ENCODE measurements at places on chromosomes 1 and 21.

- no peak for DNase-seq
Observed at GRCh38 chr1:6923416-6923815, 138.2 kb downstream of the CAMTA1 start.

DNA sequence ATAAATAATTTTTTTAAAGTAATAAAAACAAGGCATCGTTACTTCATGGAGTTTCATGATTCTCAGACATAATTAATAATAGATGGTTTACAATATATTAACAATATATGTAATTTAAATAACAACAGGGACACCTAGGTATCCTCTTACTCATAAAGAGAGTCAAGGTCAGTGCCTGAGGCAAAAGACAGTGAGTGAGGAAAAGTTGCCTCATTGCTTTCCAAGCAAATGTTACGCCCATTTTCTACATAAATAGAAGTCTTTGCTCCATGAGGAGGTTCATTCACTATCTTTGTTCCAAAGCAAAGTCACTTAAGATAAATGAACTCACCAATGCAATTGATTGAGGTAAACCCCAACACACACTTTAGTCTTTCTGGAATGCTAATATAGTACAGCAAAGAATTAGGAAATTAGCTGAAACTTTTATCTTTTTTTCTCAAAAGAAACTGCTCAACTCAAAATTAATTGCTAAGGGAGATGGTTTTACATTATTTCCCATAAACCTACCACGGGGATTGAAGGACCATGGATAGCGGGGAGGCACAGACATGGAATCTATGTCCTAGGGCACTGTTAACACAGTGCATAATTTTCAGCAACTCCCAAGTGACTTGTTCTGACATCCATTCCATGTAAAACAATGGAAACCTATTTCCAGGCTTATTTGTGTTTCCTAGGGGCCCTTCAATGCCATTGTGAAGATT is 19.6 kb downstream of the BCL9 start:
- DNase-seq, result no peak

DNA sequence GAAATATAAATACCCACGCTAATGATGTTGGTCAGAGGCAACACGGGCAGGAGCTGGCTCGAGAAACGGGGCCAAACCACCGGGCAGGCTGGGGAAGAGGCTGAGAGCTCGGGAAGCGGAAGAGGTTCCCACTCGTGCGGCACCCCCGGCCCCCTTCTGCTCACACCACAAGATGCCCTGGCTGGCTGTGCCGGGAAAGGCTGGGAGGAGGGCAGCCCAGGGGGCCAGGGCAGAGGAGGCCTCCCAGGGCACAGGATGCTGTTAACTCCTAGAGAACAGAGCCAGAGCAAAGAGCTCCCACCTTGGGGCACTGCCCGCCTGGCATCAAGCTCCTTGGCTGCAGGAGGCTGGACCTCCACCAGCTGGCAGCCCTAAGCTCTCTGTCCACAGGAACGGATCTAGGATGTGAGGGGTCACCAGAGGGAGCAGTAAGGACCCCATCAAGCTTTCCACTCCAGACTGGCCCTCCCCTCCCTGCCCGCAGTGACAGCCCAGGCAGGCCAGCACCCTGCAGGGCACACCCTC is 44.8 kb downstream of the CASZ1 start:
- DNase-seq, result no peak

DNA sequence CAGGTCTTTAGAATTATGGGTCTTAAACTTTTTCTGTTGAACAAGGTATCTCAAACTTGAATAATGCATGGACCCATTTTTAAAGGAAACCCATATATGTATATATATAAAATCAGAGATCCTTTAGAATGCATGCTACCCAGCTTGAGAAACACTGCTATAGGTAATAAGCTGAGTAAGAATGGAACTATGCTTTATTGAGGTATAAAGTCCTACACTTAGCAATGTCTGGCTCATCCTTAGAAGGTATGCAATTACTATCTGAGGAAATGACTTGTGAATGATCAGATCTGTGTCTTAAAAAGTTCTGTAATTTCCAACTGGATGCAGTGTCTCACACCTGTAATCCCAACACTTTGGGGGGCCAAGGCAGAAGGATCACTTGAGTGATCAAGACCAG is 11.2 kb downstream of the TRAF3IP3 start:
- DNase-seq, result no peak

- peak; percentile 48 for DNase-seq
Observed at GRCh38 chr1:30881319-30882181, 27.0 kb downstream of the SDC3 start.

- DNase-seq, result no peak
Observed at GRCh38 chr1:228151180-228151925, 1.6 kb downstream of the GJC2 start.

DNA sequence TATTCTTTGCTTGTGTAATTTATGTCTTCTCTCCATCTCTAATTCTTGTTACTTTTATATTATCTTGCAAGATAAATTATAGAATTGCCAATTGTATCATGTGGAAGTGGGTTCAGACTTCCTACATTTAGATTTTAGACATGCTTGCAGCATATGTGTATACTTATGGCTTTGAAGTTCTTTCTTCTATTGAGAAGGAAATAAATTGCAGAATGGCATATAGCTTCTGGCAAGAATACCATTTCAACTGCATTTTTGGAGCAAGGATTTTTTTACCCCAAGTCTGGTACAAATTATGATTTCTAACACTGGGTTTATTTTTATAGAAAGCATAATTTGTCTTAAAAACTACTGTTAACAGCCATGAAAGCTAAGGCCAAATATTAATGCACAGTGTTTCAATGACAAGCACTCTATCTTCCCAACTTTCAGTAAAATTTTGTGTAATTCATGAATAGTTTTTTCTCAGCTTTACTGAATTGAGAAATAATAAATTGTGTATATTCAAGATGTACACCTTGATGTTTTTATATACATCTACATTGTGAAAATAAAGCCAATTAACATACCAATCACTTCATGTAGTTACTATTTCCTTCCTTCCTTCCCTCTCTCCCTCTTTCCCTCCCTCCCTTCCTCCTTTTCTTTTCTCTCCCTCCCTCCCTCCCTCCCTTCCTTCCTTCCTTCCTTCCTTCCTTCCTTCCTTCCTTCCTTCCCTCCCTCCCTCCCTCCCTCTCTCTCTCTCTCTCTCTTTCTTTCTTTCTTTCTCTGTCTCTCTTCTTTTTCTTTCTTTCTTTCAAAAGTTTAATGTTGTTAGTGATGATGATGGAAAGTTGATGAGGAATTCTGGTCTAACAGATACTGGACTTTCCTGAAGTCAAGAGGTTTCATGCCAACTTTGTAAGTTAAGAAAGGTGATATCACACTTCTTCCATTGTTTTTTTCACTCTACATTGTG is 47.1 kb upstream of the HMCN1 start:
- no peak for DNase-seq

GRCh38 chr1:155301342-155301841 is at the start of gene PKLR:
PKLR (minus strand) TSS chr1:155301438; CDS start chr1:155301395, 43 bp downstream.
- no peak for DNase-seq

GRCh38 chr1:117780687-117781475 is 148.5 kb downstream of the GDAP2 start:
- DNase-seq, result no peak

- DNase-seq, result no peak
Observed at GRCh38 chr1:114118351-114118990, 35.2 kb downstream of the SYT6 start.

- DNase-seq, result no peak
Observed at GRCh38 chr1:82775406-82776000, 974.8 kb downstream of the ADGRL2 start.

DNA sequence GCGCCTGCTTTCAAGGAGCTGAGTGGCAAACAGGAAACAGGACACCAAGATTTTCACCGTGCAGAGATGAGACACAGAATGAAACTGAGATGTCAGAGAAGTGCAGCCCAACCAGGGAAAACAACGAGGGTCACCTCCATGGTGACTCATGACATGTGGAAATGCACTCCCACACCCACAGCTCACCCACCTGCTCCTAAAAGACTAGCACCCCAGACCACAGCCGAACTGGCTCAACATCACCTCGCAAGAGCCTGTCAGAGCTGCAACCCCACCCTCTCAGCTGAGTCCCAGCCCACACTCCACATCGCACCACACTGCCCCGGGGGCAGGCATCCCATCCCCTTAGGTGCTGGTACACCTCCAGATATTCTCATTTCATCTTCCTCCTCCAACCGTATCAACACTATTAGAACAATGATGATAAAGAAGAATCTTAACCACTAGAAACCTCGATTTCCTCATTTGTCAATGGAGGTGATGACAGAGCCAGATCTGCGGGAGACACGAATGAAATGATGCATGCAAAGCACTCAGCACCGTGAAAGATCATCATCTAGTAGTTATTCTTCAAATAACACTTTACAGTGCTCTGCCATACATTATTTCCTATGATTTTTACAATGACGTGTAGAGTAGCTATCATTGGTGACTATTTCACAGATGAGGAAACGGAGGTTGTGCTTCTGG is 103.2 kb downstream of the DMRTB1 start:
- DNase-seq, result no peak

DNA sequence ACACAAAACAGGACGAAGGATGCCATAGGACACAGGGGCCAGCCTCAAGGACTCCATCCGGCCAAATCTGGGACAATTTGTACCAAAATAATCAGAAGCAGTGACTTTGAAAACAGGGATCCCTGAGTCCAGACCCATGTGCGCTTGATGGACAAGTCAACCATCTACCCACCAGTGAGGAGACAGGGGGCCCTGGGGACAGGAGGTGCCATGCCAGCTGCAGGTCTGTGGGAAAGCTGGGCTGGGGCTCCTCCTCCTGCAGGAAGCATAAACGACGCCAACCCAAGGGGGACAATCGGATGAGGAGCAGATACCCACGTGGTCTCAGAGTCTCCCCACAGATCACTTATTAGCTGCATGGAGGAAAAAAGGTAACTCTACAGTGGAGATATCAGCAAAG is 50.6 kb downstream of the NPHP4 start:
- DNase-seq, result no peak

- DNase-seq, result no peak
Observed at GRCh38 chr1:145784409-145784808, 39.5 kb downstream of the RNF115 start.

GRCh38 chr1:24708938-24709337 is 36.3 kb upstream of the CLIC4 start:
- no peak for DNase-seq

GRCh38 chr1:200561856-200562214 is 58.7 kb downstream of the KIF14 start:
- DNase-seq, result no peak

GRCh38 chr1:232451506-232451905 is 178.4 kb downstream of the SIPA1L2 start:
- DNase-seq, result no peak

DNA sequence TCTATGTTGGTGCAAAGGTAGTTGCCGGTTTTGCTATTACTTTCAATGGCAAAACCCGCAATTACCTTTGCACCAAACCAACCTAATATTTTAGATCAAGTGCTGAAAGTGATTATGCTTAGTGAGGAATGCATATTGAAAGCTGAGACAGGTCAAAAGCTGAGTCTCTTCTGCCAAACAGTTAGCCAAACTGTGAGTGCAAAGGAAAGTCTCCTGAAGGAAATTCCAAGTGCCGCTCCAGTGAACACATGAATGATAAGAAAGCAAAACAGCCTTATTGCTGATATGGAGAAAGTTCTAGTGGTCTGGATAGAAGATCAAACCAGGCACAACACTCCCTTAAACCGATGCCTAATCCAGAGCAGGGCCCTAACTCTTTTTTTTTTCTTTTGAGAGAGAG is 83.1 kb upstream of the ERRFI1 start:
- no peak for DNase-seq

GRCh38 chr1:198143797-198144196 is 13.0 kb upstream of the NEK7 start:
- DNase-seq, result no peak

- DNase-seq, result no peak
Observed at GRCh38 chr1:177981200-177981599, 11.3 kb upstream of the SEC16B start.

- no peak for DNase-seq
Observed at GRCh38 chr1:185795181-185795580, 61.0 kb downstream of the HMCN1 start.

- DNase-seq, result no peak
Observed at GRCh38 chr1:16013220-16013907, 4.5 kb downstream of the HSPB7 start.

- no peak for DNase-seq
Observed at GRCh38 chr1:229882621-229883020, 184.4 kb upstream of the GALNT2 start.

DNA sequence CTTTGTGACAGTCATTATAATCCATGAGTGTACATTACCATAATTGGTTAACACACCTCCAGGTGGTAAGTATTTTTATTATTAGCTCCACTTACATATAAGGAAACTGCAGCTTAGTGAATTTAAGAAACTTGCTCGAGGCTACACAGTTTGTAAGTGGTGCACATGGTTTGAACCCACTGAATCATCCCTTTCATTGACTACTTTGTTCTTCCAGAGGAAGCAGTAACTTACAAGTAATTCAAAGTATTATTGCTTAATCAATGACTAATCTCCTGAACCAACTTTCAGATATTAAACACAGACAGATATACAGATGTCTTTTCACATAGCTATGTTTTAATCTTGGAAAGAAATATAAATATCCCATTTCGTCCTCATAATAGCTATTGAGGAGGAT is 18.7 kb upstream of the CLDN8 start:
- DNase-seq, result no peak

Data from NCI-H2107 (cell line).